Stimulated activated CD8-positive, alpha-beta memory T cell treated with anti-CD3 and anti-CD28 coated beads, Interleukin-7, amount 100 ng/mL, for 4 hours (primary cell): ENCODE measurements at places on chromosomes 3 and 15.

DNA sequence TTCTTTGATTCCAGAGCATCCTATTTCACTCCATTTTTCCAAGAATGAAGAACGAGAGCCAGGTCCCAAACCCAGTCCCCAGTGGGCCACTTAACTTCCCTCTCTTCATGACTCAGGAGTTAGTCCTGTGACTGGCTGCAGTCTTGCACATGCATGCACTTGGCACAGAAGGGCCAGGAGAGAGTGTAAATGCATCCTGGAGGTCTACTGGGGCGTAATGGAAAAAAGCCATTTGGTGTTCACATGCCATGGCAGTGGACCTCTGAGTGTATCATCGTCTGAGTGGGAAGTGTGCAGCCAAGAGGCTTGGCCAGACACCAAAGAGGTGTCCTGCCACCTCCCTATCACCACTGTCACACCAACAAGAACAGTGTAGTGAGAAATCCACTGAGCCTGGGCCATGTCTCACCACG is 15.1 kb upstream of the RFTN1 start:
- no peak for DNase-seq

DNA sequence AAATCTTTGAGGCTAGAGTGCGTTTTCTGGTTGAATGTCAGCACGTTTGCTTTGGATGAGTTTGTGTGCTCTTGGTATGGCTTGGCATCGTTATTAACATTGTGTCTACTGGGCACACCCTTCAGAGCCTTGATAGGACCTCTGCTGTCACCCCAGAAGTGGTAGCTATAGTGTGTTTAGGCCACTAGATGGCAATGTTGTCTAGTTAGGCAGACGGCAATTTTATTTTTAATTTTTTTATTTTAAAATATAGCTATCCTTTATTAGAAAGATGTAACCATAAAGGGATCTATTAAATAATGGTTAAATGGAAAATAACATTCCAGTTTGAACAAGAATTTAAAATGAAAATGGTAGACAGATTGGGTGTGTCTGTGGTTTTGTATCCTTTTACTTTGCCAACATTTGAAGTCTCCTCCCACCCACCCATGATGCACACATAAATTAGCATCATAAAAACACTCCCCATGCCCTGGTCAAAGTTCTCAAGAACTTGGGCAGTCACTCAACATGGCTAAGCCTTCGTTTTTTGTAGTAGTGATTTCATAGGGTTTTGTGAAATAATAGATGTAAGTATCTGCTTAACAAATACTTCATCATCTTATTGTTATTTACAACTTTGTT is 200.7 kb downstream of the KCNH8 start:
- no peak for DNase-seq

GRCh38 chr3:187291512-187292132 is at the start of gene MASP1:
Gene MASP1 (minus strand): TSS chr3:187291737. CDS start chr3:187291632, 105 bp downstream.
- no peak for DNase-seq

DNA sequence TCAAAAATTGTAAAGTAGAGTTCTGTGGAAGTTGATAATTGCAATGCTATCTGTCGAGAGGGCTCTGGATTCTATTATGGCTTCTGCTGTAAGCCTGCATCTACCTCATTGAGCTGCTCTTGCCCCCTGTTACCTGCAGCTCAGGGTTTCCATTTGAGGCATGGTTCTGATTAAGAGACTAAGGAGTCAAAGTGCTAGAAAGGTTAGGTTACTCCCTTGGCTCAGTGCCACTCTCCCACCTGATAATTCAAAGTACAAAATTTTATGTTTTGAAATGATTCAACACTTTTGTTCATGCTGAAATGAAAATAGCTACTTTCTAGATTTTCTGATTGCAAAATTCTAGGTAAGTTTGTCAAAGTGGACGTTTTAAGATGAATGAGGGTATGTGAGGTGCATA is 220.5 kb upstream of the SATB1 start:
- DNase-seq: no peak

DNA sequence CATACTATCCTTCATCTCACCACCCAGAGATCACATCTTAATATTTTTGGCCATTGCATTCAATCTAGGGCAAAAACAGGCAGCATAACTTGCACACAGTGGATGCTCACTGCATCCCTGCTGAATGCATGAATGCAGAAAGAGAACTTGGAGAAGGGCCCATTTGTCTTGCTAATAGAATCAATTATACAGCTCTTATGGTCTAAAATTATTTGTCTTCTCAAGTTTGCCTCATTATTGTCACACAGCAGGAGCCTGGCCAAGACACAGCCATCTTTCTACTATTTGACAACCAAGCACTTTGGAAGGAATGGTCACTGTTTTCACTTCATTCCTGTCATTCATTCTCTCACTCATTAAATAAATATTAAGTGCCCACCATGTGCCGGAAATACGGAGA is 1.2 kb upstream of the ARHGEF26 start:
- DNase-seq: no peak

DNA sequence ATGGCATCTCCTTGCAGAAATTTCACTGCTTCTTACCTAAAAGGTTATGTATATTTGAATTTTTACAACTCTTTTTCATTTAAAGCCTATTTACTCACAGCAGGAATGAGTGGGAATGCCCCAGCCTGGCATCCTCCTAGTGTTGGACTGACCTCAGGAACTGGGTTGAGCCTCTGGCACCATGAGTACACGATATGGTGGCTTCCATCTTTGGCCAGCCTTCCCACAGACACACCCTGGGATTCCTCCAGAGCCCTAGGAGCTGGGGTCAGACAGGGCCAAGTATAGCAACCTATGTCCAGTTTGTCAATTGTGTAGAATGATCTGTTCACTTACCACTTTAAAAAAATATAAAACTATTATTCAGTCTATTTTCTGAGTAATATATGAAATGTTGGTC is 57.2 kb upstream of the HEG1 start:
- no peak for DNase-seq

DNA sequence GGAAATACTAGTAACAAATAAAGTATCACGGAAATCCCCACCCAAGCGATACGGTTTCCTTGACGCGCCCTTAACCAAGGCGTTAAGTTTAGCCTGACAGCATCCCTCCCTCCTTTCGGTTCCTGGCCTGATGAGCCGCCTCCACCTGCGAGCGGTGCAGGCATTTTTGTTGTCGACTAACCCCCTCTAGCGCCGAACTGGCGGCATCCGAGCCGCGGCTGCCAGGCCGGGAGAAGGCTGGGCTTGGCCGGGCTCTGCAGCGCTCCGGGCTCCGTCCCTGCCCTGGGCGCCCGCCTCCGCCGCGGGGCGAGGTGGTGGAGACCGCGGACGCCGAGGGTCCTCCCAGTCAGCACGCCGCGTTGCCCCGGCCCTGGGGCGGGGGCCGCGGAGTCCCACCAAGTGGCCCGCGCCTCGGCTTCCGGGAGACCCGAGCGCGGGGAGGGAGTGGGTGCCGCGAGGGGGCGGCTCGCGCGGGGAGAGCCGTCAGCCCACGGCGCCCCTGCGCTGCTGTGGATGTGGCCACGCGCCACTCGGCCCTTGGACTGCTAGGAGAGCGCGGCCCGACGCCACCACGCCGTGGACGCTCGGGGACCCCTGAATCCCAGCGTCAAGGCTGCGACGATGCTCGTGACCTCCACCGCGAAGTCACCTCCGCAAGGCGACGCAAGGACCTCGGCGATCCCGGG is 1.1 kb upstream of the EPHA6 start:
- DNase-seq: no peak

GRCh38 chr15:38182900-38183299 is 69.7 kb upstream of the SPRED1 start:
- no peak for DNase-seq

DNA sequence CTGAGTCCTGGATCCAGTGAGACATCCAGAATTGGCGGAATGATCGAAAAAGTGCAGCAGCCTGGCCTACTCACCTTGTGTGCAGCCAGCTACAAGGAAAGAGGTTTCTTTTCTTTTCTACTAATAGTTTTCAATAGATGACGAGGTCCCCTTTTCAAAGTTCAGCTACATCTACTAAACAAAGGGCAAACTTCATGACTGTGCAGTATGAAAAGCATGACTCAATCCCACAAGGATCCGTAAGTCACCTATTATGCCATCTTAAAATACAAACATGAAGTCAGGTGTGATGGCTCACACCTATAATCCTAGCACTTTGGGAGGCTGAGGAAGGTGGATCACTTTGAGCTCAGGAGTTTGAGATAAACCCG is 16.7 kb downstream of the MIX23 start:
- no peak for DNase-seq

DNA sequence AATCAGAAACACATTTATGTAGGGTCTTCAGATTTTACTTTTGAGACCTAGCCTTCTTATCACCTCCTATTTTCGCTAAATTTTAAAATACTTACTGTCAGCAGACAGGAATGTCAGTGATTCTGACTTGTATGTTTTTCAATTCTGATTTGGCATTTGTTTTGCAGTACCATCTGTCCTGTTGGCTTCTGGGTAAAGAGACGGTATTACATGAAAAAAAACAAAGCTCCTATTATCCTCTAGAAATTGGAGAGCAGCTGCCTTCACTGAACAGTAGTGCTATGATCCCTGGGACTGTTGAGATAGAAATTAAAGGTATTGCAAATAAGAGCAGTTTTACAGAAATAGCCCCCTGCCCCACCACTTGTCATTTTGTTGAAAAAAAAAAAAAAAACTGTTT is 8.4 kb downstream of the ARMC8 start:
- DNase-seq: no peak

- DNase-seq: no peak
Observed at GRCh38 chr3:14150078-14150477, 25.2 kb downstream of the TMEM43 start.

GRCh38 chr3:69115731-69116130 is 6.7 kb downstream of the LMOD3 start:
- no peak for DNase-seq
